Suprapubic skin (tissue), 4 donors: ENCODE measurements at places on chromosomes 13 and 19. TPM values are rescaled to one million over a fixed set of nuclear protein-coding genes. Genes with fewer than 3 reads are reported as not detected.

SLC8A2 gene
- 1.2 TPM for total RNA-seq

ONECUT3 gene
- not detected for total RNA-seq

CCDC70 gene
- total RNA-seq, result not detected

PALM gene
- total RNA-seq, result 20.5 TPM

TMEM190 gene
- not detected for total RNA-seq

SHANK1 gene
- 6.6 TPM for total RNA-seq
